Putamen (tissue), 1 donor: ENCODE measurements at places on chromosomes 2 and 18.

DNA sequence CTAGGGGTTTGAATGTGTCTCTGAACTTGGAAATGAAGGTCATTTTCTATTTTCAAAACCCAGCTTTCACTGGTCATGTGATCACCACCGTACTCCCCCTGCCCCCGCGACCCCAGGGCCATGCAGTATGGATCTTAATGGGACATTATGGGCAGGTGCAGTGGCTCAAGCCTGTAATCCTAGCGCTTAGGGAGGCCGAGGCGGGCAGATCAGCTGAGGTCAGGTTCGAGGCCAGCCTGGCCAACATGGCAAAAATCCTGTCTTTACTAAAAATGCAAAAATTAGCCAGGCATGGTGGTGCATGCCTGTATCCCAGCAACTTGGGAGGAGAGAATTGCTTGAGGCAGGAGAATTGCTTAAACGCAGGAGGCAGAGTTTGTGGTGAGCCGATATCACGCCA, 77.3 kb downstream of the ITGB1BP1 start:
- no peak for DNase-seq

DNA sequence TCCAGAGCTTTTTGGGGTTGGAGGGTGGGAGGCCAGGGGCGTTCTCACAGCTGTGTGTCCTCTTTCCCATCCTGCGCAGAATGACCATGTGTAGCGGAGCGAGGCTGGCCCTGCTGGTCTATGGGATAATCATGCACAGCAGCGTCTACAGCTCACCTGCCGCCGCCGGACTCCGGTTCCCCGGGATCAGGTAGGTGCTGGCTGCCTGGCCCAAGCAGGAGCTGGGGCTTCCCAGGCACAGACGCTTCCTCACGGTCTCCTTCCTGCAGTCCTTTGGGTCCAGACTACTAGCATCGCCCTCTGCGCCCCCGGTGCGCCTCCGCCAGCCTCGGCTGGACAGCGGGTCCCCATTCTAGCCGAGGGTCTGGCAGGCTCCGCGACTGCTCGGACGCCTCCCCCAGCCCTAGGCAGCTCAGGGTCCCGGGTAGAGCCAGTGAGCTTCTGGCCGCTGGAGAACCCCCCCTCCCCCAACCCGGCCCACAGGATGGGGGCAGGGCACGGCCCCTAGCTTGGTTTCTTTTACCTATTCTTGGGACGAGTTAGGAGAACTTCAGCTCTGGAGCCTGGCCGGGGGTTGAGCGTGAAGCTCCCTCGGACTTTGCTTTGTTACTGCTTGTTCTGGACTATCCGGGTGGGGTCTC, 756 bp downstream of the ADCYAP1 start:
- DNase-seq: no peak

DNA sequence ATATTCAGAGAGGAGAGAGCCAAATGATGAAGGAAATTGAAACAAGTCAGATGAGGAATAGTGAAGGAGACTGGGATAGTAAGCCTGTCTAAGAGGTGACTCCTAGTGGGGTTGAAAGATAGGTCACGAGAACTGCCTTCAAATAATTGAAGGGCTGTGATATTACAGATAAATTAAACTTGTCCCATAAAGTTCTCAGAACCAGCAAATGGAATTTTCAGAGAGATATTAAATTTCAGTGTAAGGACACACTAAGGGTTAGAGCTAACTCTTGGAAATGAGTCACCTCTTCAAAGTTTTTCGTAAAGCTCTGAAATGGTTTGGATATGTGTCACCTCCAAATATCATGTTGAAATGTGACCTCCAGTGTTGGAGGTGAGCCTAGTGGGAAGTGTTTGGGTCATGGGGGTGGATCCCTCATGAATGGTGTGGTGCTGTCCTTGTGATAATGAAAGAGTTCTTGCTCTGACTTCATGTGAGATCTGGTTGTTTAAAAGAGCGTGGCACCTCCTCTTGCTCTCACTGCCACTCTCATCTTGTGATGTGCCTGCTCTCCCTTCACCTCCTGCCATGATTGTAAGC, 87.3 kb downstream of the BABAM2 start:
- DNase-seq: no peak

- no peak for DNase-seq
Observed at GRCh38 chr2:143691121-143691520, 561.9 kb downstream of the ARHGAP15 start.

- no peak for DNase-seq
Observed at GRCh38 chr2:102080451-102081242, 61.9 kb upstream of the IL1R1 start.

DNA sequence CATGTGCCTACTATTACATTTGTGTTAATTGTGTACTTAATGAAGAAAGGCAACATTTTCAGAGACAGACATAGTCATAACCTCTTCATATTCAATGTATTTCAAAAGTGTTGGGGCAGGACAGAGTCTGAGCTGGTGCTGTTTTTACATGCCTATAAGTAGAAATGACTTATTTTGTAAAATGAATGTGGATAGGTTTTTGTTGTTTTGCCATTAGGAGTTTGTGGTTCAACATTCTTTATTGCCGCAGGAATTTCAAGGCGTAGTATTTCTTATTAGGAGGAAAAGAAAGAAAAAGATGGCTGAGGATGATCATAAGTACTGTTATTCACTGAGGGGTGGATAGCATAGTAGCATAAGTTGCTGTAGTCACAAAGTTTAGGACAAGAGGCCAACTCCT, 21.2 kb upstream of the ASXL3 start:
- no peak for DNase-seq

DNA sequence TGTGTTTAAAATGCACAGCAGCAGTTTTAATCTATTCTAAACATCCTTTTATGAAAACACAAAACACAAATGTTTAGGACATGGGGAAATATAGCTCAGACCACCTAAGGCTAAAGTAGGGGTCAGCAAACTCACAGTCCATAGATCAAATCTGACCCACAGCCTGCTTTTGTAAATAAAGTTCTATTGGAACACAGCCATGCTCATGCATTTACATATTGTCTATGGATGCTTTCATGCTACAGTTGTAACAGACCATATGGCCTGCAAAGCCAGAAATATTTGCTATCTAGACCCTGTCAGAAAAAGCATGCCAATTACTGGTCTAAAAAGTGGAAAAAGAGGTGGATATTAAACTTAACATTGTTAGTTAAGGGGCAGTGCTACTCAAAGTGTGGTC, 1105.4 kb upstream of the KLHL29 start:
- DNase-seq: no peak

GRCh38 chr2:20516646-20517341, 69.9 kb downstream of the RHOB start:
- DNase-seq: peak; percentile 85

GRCh38 chr18:63084219-63084618, 235.3 kb downstream of the BCL2 start:
- no peak for DNase-seq

DNA sequence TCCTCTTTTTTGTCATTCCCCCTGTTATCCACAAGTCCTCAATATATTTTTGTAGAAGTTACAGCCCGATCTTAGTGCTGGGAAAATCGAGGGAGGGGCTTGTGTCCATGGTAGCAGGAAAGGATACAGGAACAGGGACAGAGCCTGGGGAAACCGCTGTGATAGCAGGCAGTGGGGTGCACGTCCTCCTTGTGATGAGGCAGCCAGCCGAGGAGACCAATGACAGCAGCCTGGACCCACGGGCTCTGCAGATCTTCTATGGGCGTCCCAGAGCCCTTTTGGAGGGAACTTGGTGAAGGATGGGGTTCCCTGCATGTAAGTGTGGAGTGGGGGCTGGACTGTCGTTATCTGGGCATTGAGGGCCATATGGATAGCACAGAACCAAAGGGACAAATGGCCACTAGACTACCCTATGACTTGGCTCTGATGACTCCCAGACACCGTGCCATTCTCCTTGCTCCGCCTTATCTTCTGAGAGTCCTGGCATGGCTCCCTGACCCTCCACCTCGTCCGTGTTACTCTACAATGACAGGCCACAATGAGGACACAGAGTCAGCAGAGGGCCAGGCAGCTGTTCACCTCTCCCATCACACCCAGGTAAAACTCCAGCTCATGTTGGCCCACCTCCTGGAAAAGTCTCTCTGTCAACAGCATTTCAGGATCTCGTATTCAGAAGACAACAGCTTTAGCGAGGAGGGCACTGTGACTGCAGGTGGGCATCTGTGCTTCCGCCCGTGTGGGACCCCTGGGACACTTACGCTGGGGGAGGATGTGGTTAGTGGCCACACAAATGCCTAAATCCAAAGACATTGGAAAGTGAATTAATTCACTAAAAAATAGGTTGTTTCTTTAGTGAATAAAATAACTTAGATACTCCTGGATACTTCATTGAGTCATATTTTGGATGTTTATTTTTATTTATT, 100.1 kb downstream of the VAPA start:
- DNase-seq: no peak

GRCh38 chr2:37224063-37224462, 7.3 kb downstream of the CEBPZ start:
- no peak for DNase-seq

DNA sequence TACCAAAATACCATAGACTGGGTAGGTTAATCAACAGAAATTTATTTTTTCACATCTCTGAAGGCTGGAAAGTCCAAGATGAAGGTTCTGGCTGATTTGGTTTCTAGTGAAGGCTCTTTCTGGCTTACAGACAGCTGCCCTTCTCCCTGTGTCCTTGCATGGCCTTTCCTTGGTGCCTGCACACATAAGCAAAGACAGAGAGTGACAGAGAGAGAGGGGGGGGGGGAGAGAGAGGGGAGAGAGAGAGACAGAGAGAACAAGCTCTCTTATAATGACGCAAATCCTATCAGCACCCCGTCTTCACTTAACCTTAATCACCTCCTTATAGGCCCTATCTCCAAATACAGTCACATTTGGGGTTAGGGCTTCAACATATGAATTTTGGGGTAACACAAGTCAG, 53.9 kb downstream of the INO80C start:
- no peak for DNase-seq

- no peak for DNase-seq
Observed at GRCh38 chr18:36403896-36404820, 106.6 kb downstream of the FHOD3 start.

DNA sequence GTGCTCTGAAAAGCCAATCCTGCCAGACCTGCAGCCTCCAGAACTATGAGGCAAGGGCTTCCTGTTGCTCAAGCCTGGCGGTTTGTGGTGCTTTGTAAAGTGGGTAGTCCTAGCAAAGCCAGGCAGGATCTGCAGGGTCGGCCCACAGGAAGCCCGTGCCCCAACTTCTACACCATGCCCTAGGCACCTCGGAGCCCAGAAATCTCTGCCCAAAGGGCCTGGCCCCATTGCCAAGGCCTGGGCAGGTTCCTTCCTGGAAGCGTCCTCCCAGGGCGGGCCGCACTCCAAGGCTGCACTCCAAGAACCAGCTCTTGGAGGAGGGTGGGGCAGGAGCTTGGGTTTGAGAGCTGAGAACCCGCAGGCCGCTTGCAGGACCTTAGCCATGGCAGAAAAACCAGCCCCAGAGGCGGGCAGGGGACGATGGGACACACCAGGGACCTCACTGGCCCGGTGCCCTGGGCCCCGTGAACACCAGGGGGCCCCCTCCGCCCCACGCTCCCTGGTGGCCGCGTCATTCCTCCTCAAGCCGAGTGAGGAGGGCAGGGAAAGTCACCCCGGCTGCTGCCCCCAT, 37.2 kb upstream of the ID2 start:
- no peak for DNase-seq

GRCh38 chr2:175557810-175558377, 376.4 kb upstream of the ATP5MC3 start:
- DNase-seq: no peak

DNA sequence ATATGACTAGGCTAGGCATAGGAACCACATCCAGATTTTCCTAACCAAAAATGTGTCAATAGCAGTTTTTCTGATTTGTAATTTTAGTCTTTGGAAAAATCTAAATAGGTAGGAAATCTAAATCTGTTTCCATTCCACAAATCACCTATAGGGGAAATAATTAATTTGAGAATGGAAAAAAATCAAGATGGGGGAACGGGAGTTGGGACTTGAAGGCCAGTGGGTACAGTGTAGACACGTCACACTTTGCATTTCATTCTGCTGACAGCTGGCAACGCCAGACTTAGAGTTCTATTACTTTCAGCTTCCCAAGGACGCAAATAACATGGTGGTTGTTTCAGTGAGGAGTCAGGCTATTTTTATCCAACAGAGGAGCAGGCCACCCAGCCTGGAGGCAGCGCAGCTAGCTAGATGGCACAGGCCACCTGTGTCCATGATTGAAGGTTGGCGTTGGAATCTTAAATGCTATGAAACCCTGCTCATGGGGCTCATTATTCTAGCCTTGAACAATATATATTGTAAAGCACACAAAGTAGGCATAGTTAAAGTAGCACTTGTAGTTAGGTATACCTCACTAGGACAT, 23.4 kb downstream of the HNRNPA3 start:
- no peak for DNase-seq

DNA sequence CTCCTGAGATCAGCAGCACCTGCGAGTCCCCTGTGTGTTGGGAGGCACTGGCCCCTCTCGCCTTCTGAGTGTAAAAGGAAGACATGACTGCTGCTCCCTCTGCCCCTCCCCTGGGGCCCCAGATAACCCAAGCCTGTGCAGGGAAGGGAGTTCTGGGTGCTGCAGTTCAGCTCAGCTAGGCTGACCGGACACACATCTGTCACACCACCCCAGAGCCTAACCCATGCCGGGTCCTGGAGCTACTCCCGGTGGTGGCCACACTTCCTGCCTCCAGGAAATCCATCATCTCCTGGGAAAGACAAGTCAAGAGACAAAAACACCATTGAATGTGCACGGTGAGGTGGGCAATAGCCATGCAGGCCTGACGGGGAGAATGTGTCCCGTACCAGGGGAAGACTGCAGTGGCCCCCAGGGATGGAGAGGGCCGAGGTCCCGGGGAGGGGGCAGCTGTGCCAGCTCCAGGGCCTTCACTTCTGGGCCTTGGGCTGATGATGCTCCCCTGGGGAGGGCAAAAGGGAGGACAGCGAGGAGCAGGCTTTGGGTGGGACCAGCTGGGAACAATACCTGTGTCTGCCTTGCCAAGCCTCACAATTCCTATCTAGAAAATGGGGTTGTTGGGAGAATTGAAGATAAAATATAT, 210.6 kb downstream of the TFCP2L1 start:
- DNase-seq: no peak

DNA sequence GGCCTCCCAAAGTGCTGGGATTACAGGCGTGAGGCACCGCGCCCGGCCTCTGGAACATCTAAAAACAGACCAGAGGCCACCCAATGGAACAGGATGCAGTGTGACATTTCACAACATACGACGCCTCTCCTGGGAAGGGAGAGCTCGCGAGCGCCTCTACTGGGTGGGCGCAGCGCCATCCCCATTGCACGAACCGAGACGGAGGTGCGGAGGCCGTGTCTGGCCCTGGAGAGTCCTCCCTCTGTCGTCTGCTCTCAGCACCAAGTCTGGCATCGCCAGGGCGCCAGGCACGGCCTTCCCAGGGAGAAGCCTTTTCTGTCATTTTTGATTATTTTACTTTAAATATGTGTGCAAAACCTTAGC, 9.4 kb upstream of the GBX2 start:
- no peak for DNase-seq

- no peak for DNase-seq
Observed at GRCh38 chr2:222477962-222478608, 53.7 kb downstream of the SGPP2 start.

GRCh38 chr2:64980183-64980582, 9.0 kb upstream of the SLC1A4 start:
- DNase-seq: no peak

- DNase-seq: no peak
Observed at GRCh38 chr2:20467789-20468548, 21.1 kb downstream of the RHOB start.
